ENCODE measurements at places on chromosomes 5 and 9. TPM values are rescaled to one million over a fixed set of nuclear protein-coding genes. Genes with fewer than 3 reads are reported as not detected.
A peak's percentile ranks its signal among the peaks of the same experiment; 100 is the strongest.

The NMRK1 gene
- total RNA-seq, result 33.7 TPM

The ARHGEF37 gene
- total RNA-seq, result 3.9 TPM

The CCL27 gene
- total RNA-seq, result not detected

- DNase-seq, result no peak
Measured at GRCh38 chr9:114633438-114634089, 22.5 kb downstream of the TMEM268 start.

- peak; percentile 76 for DNase-seq
Measured at GRCh38 chr9:93114169-93114983, 18.4 kb downstream of the CARD19 start.

GRCh38 chr9:126624912-126625311 is 11.2 kb downstream of the LMX1B start:
- DNase-seq, result no peak

- DNase-seq, result no peak
Measured at GRCh38 chr5:57181154-57181553, 7.3 kb downstream of the GPBP1 start.

The ENTPD8 gene
- total RNA-seq, result not detected

DNA sequence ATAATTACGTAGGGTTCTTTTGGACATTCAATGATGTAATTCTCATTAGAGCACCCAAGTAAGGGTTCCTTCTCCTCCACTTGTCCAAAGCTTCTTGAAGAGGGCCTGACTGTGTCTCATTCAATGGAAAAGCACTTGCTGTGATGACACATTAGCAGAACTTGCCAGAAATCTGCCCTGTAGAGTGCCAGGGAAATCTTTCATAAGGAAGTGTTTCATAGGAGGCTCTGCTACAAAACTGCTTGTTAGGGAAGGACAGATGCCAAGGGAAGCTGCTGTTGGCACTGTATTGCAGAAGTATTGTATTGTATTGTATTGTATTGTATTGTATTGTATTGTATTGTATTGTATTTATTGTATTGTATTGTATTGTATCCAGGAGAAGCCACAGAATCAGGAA is 45.5 kb upstream of the MPDZ start:
- DNase-seq, result no peak

DNA sequence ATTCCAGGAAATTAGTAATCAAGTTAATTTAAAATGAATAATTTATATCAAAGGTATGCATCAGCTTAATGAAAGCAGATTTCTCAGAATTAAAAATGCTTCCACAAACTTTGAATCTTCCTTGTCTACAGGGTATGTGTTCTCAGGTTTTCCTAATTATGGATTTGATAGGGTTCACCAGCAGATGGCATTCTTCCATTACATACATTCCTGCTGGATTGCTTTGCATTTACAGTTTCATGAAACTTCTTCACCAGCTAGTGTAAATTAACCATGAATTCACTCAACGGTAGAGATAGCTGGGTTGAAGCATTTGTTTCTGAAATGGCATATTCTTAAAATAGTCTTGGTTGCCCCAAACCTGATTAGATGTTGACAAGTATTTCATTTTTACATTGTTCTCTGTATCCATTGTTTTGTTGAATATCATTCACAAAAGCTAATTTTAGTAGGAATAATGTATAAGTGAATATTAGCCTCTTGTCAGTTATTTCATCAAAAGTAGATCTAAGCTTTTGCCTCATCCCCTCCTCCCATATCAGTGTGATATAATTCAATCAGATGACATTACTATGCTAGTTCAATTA is 68.7 kb upstream of the WDR41 start:
- no peak for DNase-seq

The HRCT1 gene
- total RNA-seq, result 5.2 TPM

- DNase-seq, result no peak
Measured at GRCh38 chr9:110986529-110986928, 51.7 kb downstream of the LPAR1 start.

DNA sequence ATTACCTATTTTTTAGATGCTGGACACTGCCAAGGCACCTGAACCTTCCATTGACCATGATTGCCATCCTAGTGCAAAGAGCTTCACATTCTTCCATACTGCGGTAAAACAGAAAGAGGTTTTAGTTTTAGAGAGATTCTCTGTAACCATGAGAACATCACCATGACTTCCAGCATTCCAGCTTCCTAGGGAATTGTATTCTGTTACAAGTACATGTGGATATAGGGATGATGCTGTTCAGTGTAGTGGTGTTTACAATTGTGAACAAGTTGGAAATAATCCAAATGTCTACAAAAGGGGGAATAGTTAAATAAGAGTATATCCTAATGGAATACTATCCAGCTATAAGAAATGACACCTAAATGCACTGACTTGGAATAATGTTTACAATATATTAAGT is 22.4 kb downstream of the NIPSNAP3B start:
- no peak for DNase-seq

The GLDC gene
- 0.19 TPM for total RNA-seq

The AGGF1 gene
- 21.7 TPM for total RNA-seq

DNA sequence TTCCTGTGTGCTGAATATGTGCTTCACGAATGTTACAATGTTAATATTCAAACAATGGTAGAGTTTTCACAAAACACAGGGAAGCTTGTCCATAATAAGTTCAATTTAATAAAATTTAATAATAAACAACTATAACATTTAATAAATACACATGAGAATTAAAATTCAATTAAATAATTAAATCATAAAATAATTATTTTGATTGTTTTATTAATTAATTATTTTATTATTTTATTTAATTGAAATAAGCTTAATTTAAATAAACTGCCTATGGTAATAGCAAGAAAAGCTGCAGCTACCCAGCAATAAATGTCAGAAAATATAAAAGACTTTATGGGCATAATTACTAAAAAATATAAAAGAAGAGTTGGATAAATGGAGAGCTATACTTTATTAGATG is 149.0 kb upstream of the NFIB start:
- DNase-seq, result no peak

The ZFP2 gene
- 1.3 TPM for total RNA-seq

- no peak for DNase-seq
Measured at GRCh38 chr9:71607461-71607881, 160.8 kb downstream of the CEMIP2 start.

DNA sequence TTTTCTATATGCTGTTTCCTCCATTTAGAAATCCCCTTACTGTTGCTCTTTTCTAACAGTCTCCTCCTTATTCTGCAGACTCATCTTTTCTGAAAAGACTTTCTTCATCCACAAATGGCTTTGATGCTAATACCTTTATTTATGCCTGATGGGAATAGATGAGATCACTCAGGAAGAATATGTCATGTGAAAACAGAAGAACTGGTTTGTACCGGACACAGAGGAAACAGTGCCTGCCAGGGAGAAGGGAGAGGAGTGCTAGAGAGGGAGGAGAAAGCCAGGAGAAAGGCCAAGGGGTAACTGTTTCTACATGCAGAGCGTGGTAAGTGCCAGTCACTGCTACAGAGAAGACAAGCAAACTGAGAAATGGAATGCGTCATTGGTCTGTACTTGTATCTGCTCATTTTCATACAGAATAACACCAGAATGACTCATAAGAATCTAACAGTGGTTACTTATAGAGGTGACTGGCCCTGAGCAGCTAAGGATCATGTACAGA is 45.9 kb upstream of the PJA2 start:
- DNase-seq, result no peak

The RNF183 gene
- not detected for total RNA-seq

GRCh38 chr5:171528865-171529614 is 109.6 kb downstream of the FGF18 start:
- DNase-seq, result no peak

The FBLL1 gene
- not detected for total RNA-seq

GRCh38 chr5:40492056-40492455 is 187.7 kb upstream of the PTGER4 start:
- DNase-seq, result no peak

The SARDH gene
- 0.87 TPM for total RNA-seq
